Dermis microvascular lymphatic vessel endothelial cell (primary cell): ENCODE measurements at places on chromosomes 6 and 20.

- no peak for DNase-seq
Observed at GRCh38 chr20:43731927-43732326, 5.1 kb upstream of the GTSF1L start.

GRCh38 chr6:24440897-24441598 is 38.3 kb downstream of the MRS2 start:
- DNase-seq: no peak

GRCh38 chr6:132484680-132485018 is 28.3 kb downstream of the STX7 start:
- no peak for DNase-seq

- no peak for DNase-seq
Observed at GRCh38 chr20:10322073-10323012, 103.7 kb downstream of the SNAP25 start.

GRCh38 chr6:8276148-8276547 is 159.2 kb downstream of the SLC35B3 start:
- no peak for DNase-seq

DNA sequence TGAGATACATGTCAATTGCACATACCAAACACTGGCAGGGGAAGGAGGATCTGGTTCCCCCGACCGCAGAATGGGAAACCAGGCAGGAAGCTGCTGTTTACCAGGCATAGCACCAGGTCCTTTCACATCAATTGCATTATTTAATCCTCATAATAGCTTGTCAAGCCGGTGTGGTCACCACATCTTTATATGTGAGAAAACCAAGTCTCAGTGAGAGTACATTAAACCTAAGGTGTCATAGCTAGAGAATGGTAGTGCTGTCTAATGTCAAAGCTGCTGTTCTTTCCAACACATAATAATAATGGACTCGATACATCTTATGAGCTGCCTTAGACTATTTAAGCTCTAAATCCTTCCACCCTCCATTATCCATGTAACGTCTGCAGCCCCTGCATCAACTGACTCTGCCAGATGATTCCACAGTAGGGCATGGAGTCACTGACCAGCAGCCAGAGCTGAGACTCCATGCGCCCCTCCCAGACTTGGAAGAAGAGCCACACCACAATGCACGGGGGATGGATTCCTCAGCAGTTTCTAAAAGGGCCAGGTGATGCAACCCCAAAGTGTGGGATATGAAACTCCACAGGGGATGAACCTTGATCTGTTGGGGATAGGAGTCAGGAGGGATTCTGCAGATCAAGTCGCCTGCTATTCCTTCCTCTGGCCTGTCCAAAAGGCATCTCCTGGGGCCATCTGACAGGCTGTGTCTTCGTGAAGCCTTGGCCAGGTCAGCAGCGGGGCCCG is 71.8 kb downstream of the GPR6 start:
- no peak for DNase-seq

GRCh38 chr6:7446619-7447325 is 57.2 kb downstream of the RIOK1 start:
- DNase-seq: no peak

DNA sequence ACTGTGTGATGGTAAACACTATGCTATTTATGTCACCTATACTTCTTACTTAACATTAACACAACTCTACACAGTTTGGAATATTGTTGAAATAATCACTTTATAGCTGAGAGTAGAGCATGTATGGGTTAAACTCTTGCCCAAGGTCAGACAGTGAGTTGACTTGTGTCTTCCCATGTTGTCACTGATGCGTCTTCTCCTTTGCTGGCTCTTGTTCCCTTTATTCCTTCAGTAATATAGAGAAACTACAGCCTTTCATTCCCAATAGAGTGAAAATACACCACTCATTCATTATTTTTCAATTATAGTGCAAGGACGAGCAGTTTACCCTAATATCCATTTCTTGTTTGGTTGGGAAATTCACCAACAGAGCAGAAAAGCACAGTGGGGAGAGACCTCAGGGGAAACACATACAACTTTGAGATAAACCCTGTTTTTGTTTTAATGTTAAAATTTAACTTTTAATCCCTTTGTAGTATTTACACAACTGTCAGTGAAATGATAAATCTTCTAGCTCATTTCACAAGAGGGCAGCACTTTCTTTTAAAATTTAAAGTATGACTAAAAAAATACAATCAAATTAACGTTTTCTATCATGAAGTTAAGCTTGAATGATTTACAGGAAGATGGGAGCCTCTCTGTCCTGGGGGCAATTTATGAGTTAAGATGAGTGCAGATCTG is 363.0 kb downstream of the UTRN start:
- no peak for DNase-seq

- DNase-seq: no peak
Observed at GRCh38 chr6:20061952-20062351, 150.3 kb downstream of the MBOAT1 start.

DNA sequence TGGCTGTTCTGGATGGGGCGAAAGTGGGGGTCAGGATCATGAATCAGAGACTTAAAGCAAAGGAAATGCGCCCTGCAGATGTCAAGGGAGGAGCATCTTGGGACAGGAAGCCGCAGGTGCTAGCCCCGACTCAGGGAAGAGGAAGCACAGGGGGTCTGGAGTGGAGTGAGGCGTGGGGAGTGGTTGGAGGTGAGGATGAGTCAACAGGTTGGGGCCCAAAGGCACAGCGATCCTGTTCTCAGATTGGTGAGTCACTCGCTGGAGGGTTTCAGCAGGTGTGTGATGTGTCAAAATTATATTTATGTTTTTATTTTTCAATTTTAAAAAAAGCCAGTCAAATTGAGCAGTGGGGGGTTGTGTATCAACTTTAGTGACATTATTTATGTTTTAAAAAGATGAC is 19.0 kb downstream of the PACSIN1 start:
- no peak for DNase-seq

GRCh38 chr6:64904616-64905015 is 802.4 kb downstream of the EYS start:
- DNase-seq: peak; percentile 57
